ENCODE measurements at places on chromosomes 12 and 14. TPM values are rescaled to one million over a fixed set of nuclear protein-coding genes. Genes with fewer than 3 reads are reported as not detected.

The OTUB2 gene
- total RNA-seq = 2.1 TPM

The ANG gene
- 110 TPM for total RNA-seq

The CFL2 gene
- 64.3 TPM for total RNA-seq

The TAS2R7 gene
- total RNA-seq = not detected

The KRT71 gene
- total RNA-seq = not detected

The CCDC177 gene
- not detected for total RNA-seq

The EPYC gene
- not detected for total RNA-seq

The IL31 gene
- total RNA-seq = not detected

DNA sequence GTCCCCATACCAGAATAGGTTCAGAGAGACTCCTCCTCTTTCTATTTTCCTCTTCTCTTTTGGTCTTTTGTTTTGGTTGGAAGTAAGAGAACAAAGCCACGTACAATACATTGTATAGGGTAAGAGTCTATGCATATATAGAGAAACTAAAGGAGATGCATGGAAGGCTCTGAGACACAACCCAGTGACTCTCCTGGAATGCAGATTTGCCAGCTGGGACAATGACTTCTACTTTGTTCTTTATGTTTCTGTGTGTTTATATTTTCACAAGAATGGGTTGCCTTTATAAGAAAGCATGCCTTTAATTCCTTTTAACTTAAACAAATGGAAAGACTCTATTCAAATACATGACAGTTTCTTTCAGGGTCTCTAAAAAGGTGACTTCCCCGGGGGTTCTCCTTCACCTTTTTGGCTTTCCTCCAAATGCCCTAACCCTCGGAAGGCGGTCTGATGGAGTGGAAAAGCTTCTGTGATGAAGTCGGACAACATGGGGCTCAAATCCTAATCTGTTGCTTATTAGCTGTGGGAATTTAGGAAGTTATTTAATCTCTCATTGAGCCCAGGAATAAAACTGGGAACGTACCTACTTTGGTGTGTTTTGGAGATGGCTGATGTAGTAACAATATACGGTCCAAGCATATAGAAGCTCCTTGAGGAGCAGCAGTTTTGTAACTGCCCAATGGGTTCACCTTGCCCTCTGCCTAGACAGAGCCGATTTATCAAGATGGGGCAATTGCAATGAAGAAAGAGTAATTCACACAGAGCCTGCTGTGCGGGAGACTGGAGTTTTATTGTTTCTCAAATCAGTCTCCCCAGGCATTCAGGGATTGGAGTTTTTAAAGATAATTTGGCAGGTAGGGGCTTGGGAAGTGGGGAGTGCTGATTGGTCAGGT is 9.1 kb upstream of the SERPINA1 start:
- no peak for DNase-seq

DNA sequence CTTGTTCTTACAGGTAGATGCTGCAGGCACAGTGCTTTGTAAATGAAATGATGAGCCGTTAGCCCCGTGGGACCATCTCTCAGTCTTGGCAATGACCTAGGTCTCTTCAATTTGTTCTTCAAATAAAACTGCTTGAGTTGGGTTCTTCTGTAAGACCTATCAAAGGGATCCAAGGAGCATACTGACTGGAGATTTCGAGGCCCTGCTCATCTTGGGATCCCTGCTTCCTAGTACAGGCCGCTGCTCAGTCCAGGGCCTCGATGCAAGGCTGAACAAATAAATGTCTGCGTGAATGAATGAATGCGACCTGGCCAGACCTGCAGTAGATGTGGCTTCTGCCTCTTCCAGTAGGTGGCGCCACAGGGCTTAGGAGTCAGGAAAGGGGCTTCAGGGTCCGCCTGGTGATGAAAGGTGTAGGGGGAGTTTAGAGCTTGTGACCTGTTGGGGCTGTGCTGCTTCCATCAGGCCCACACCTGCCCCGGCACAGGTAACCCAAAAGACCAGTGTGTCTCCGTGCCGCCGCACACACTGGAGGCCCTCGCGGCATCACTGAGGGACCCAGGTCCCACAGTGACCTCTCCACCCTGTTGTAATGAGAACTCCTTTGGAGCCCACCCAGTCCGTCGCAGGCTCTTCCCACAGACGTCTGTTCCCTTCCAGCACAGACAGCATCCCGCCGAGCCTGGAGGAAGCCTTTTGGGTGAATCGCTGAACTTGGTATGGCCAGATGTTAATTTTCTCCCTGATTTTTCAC is 4.4 kb downstream of the CACNA1C start:
- peak; percentile 37 for DNase-seq

DNA sequence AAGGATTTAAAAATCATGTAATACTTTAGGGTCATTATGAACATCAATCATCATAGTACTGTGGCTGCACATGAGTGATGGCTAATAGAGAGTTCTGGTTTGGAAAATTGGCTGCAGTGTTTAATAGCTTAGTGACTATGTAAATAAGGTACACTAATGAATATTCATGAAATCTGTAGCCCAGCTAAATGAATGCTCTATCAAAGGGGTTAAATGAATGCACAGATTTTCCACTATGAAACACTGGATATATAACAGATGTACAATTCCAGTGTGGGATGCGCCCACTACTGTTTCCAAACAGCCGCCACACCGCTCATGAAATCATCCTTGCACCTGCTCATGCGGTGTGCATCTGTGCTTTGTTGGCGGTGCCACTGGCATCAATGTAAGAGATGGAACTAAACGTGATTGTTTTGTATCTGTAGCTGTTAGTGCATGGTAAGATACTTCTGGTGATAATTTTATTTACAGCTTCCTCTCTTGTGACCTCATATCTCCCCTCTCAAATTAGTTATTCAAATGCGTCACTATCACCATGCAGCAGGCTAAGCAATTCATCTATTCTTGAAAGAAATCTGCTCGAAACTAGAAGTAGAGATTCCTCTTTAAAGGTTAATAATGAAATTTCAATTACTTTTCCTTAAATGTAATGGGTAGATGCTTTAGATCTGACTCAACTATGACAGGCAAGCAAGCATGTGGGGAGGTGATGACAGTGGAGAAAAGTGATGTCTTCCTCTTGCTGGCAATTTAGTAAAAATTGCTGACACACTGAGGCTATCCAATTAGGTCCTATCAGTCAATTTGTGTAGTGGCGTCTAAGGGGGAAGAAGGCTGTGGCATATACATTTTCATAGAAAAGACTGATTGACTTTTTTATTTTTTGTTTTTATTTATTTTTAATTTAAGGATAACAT is 433.6 kb downstream of the AEBP2 start:
- no peak for DNase-seq

DNA sequence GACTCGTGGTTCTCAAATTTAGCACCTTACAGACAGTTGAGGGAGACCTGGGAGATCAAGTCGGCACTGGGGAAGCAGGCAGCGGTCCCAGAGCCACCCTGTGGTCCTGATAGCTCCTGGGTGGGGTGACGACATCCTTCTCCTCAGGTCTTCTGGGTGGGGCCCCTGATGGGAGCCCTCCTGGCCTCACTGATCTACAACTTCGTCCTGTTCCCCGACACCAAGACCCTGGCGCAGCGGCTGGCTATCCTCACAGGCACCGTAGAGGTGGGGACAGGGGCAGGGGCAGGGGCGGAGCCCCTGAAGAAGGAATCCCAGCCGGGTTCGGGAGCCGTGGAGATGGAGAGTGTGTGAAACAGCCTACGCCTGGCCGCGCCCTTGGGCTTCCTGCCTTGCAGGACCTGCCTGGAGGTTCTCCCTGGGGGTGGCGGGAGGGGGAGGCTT is 2.6 kb downstream of the AQP6 start:
- no peak for DNase-seq

- no peak for DNase-seq
Observed at GRCh38 chr14:55438066-55438683, 2.2 kb downstream of the TBPL2 start.

GRCh38 chr14:24250354-24250753 is 7.9 kb upstream of the TINF2 start:
- DNase-seq = no peak

DNA sequence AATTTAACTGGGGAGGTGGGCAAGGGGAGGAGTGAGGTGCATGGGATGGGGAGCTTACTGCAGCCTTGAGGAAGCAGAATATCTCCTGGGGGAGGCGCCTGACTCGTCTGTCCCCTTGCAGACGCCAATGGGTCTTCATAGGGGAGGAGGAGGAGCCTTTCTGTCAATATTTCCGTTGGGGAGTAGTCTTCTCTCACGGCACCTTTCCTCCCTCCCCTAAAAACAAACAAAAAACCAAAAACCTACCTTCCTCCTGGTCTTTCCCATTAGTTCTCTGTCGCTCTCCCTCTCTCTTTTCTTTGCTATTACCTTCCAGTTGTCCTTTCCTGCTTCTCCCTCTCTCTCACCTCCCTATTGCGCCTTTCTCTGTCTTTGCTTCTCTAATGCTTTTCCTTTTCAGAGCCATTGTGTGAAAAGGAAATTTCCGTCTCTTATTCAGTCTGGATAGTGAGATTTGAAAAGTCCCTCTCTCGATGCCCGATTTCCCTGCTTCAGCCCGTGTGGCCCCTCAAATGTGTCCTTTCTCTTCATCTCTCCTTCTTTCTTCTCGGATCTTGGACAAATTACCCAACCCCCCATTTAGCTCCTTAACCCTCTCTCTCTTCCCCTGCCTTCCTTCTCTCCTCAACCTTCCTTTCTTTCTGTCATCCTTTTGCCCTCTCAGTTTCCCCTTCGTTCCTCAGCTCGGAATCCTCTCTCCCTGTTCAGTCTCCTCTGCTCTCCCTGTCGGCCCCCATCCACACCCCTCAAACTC is 5.9 kb downstream of the GPR84 start:
- DNase-seq = no peak

DNA sequence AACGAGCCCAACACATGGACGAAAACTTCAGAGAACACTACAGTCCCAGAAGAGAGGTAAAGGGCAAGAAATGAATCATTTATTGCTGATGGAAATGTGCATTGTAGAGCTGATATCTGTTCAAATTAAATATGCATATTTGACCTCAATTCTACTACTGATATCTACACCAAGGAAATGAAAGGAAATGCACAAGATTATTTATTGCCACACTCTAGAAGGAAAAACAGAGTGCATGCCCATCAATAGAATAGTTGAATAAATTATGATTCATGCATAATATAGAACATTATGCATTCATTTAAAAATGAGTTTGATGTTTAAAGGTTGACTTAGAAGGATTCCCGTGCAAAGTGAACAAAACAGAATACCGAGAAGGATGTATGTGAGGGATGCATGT is 15.6 kb upstream of the NUP107 start:
- DNase-seq = no peak

- DNase-seq = no peak
Observed at GRCh38 chr14:36467332-36467731, 52.7 kb downstream of the NKX2-1 start.

- DNase-seq = no peak
Observed at GRCh38 chr12:3158851-3159465, 81.8 kb downstream of the TSPAN9 start.

GRCh38 chr14:68084256-68084655 is 264.7 kb downstream of the RAD51B start:
- no peak for DNase-seq

DNA sequence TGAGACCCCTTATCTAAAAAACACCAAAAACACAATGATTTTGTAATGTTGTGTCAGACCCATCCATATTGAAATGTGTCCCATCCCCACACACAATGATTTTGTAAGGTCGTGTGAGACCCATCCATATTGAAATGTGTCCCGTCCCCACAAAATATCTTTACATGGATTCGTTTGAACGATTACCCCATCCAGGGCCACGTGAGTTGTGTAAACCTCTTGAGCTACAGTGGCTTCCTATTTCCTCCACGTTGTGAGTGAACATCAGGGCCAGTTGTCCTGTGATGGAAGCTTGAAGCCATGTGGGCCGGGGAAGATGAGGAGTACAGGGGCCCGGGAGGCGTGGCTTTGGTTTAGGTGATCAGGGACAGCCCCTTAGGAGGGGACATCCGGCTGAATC is 27.0 kb upstream of the ULK1 start:
- no peak for DNase-seq

GRCh38 chr12:70660002-70660604 is 22.9 kb upstream of the PTPRB start:
- DNase-seq = no peak

- DNase-seq = no peak
Observed at GRCh38 chr12:39499296-39499695, 56.4 kb upstream of the KIF21A start.

DNA sequence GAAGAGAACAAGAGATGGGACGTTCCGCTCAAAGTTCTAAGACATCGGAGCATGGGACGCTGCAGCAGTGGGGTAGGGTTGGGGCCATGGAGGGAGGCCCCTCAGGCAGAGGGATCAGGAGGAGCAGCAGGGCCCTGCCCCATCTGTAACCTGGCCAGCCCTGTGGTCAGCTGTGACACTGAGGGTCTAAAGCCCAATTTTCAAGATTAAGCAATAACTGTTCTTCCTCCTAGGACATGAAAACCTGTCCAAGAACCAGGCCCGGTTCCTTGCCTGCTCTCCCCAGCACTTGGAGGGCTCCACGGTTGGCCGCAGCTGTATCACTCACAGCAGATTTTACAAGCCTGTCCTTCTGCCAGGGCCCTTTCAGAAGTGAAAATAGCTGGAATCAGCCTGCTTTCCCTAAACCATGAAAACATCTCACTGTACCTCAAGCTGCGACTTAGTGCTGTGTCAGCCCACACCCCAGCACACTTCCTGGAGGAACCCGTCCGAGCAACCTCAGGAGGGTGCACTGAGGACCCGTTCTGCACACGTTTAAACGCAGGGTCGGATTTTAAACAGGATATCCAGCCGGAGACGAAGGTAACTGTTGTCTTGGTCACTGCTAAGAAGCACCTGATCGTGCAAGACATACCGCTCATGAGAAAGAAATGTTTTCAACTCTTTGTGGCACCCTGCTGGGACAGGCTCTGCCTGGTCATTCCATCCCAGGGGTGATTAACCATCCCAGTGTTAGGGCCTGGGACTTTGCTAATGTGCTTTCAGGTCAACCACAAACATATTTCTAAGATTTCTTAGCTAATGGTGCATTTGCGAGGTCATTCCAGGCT is 201.9 kb upstream of the DIO3 start:
- DNase-seq = peak; percentile 28

GRCh38 chr12:69490920-69491643 is 20.9 kb downstream of the FRS2 start:
- DNase-seq = no peak

- DNase-seq = no peak
Observed at GRCh38 chr12:5688226-5688625, 256.3 kb downstream of the NTF3 start.

DNA sequence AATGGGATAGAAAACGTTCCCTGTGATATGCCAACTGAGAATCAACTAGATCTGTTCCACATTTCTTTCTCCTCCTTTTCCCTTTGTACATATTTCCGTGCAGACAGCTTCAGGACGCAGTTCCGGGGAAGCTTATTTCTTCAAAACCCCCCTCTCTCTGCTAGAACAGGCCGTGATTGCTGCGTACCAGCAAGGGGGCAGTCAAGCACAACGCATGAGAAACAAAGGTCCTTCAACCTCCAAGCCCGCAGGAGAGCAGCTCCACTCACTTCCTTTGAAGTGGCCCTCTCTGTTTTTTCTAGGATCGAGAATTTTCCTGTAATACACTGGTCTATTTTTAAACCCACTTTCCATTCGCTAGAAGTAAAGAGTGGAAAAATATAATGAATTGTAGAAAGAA is 80.8 kb downstream of the ZNF664 start:
- peak; percentile 53 for DNase-seq

GRCh38 chr14:54642801-54643695 is 76.1 kb downstream of the SAMD4A start:
- no peak for DNase-seq

GRCh38 chr14:97046967-97047366 is 249.8 kb downstream of the VRK1 start:
- no peak for DNase-seq

GRCh38 chr12:105190530-105190929 is 45.4 kb downstream of the APPL2 start:
- DNase-seq = no peak

GRCh38 chr14:61350427-61351270 is 29.3 kb downstream of the PRKCH start:
- no peak for DNase-seq

- no peak for DNase-seq
Observed at GRCh38 chr12:51773145-51773869, 75.2 kb downstream of the FIGNL2 start.
